Bone marrow (tissue), 2 donors: ENCODE measurements at places on chromosomes 5 and 9.

DNA sequence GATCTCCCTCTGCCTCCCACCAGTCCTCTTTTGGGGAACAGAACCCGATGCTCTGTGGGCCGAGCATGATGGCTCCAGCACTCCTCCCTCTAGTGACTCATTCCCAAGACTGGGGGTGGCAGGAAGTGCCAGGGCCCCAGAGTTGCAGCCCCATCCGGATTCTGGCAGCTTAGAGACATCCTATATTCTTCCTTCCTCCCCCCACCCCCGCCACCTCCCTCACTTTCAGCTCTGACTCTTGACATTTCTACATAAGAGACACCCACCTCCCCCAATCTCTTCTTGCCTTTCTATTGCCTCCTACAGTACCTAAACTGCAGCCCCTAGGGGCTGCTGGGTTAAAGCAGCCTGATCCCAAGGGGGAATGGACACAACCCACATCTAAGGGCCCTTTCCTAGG, 47.1 kb upstream of the MATR3 start:
- DNase-seq: peak; percentile 95

GRCh38 chr5:89758146-89758545, 651.4 kb downstream of the CETN3 start:
- DNase-seq: no peak

- no peak for DNase-seq
Measured at GRCh38 chr5:57586649-57587048, 104.0 kb upstream of the ACTBL2 start.

- DNase-seq: no peak
Measured at GRCh38 chr9:14640294-14640693, 52.9 kb downstream of the ZDHHC21 start.

GRCh38 chr9:95901506-95901905, 26.0 kb downstream of the ERCC6L2 start:
- no peak for DNase-seq

DNA sequence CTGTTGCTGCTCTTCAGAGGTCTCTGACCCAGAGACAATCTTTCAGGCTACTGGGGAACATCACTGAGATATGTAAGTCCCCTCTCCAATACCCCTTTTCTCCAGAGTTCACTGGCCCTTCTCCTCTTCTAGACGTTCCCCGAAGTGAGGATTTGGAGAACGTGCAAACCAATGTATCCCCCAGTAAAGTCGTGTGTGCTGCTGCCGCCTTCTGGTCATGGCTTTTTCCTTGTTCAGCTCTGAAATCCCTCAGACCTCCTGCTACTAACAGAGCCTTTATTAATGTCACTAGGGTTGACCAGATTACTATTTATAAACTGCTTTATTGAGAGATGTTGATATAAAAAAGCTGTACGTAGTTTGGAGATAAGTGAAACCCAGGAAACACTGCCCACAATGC, 1028.6 kb downstream of the CDH9 start:
- DNase-seq: no peak

- DNase-seq: no peak
Measured at GRCh38 chr9:6877671-6878161, 119.9 kb downstream of the KDM4C start.

GRCh38 chr5:5104550-5104949, 35.6 kb upstream of the ADAMTS16 start:
- DNase-seq: no peak

DNA sequence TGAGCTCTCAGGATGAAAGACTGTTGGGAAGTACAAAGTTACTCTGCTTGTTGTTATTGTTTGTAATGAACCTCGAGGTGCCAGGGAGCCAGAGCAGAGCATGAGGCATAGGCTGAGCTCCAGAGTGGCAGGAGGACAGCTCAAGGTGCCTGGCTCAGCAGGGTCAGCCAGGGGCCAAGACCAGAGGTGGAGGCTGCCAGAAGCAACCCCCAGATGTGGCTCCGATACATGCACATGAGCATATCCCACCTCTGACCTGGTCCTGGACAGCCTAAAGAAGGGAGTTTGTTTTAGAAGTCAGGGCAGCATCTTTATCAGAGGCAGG, 105.6 kb downstream of the PSD2 start:
- no peak for DNase-seq

- peak; percentile 11 for DNase-seq
Measured at GRCh38 chr9:98081477-98082219, 25.1 kb downstream of the NANS start.

DNA sequence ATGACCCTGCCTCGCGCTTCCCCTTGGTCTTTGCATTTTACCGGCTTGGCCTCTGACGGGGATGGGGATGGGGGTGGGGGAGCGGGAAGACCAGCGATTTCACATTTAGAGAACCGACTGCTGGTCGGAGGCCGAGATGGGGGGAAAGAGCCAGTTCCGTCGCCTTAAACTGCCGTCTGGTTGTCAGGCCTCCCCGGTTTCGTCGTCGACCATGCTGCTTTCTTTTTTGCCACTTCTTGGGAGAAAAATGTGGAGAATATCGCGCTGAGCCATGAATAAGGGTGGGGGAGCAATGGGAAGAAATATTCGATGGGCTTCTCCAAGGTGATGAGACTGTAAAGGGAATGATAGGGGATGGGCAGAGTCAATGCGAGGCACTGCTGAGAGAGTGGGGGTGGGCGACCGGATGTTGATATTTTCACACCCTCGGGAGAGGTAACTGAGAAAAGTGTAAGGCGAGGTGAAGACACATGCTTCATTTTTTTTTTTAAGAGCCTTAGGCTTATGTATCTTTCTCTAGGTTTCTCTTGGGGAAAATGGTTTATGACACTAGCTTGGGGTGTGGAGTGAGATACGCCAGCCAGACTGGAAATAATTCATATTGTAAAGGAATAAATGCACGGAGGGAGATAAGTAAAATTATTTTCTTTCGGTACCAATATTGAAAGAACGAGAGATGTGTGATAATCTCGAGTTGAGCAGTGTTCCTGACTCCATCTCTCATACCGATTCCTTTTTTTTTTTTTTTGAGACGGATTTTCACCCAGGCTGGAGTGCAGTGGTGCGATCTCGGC, 1.1 kb downstream of the KIF2A start:
- no peak for DNase-seq

DNA sequence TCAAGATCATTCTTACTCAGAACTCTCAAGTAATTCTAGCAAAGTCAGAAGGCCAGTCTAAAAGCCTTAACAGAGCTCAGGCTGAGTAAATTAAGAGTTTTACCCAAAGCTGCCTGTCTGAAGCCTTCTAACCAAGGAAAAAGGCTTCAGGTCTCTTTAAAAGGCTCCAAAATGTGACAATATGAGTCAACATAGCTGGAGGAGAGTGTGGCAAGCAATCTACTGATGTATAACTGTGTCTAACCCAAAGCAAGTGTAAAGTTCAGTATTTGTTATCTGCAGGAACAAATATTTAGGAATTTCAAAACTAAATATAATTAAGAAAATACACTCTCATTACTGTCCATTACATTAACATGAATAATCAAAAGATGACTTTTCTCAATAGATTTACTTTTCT, 11.0 kb downstream of the ZBTB5 start:
- DNase-seq: no peak

- DNase-seq: no peak
Measured at GRCh38 chr9:33106827-33107621, 30.6 kb upstream of the SMU1 start.

DNA sequence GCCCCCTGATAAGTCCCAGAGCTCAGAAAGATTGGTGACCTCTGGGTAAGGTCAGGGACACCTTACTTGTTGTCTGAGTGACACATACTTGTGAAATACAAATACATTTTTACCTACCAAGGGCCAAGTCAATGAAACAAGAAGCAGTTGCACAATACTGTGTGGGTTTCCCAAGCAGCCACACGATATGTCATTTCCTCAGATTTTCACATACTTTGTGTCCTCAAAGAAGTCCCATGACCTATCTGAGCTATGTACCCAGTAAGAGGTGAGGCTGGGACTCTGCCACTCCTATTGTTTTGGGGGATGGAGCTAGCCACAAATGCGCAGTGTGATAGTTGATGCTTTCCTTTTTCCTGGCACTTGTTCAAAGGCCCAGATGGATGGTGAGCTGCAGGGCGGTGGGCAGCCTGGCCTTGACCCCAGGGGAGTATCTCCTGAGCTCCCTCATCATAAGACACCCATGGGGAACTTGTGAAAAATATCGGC, 4.8 kb upstream of the SLC25A51 start:
- no peak for DNase-seq
